ENCODE measurements at places on chromosomes 16 and 17.

DNA sequence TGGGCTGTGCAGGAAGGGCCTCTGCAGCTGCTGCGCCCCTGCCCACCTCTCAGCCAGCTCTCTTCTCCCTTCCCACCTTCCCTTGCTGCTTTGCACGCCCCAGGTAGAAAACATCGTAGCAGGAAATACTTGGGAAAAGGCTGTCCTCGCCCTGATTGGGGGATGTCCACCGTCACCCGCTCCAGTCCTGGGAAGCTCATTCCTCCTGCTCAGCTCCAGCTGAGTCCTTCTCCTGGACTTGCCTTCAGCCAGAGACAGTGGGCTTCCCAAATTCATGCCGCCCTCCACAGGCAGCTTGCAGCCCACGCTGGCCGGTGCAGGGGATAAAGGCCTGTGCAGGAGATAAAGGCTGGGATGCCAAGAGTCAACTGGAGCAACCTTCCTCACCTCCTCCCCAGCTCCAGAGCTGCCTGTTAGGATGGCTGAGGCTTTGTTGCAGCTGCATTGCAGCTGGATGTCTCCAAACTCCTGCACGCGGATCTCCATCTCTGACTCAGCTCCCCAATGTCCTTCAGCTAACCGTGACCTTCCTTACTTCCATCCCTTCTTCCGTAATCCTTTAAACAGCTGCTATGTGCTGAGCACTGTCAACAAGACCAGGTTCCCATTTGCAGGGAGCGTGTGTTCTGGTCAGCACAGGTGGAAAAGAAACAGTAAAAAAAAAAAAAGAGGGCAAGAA, 402.0 kb upstream of the TNRC6C start:
- no peak for DNase-seq

DNA sequence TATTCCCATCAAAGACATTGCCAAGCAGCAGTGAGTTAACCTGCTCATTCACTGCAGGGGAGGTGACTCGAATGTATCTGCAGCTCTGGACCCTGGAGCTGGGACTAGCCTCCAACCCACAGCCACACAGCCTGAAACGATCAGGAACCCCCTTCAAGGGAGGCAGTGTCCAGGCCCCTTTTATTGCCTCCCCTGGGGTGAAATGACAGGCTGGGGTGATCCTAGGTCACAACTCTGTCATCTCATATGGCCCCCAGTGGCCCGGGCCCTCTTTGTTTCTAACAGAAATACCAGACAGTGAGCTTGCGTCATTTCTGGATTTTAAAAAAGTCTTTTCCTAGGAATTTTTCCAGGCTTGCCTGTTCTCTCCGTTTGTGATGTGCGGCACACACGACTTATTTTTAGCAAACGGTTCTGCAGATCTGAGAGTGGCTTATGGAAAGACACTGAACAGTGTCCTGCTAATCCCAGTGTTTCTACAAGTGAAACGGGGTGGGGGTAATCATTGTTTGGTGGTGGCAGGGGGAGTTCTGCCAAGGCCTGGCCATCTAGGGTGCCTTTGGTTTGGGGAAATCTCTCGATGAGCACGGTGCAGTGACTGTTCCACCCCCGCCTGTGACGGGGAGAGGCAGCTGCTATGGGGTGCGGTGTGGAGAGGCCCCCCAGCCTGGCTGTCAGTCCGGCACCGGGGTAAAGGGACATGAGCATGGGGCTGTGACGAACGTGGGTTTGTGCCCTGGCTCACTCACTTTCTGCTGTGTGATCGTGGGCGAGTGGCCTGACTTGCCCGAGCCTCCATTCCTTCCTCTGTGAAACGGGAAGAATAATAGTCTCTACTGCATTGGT, 27.2 kb downstream of the NAGPA start:
- no peak for DNase-seq

DNA sequence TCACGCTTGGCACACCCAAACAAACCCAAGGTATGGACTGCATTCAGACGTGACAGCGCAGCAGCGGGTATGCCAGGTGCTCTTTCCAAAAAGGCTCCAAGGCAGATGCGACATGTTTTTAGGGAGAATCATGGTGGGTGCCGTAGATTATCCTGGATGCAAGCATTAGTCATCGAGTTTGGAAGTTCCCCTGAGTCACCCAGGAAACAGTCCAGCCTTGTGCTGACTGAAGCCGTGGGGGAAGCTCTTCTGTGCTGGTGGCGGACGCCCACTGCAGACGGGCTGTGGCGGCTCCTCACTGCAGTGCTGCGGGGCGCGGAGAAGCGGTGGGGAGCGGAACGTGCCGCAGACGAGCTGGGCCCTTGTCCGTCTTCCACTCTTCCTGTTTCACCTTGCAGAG, 13.9 kb downstream of the JPT2 start:
- DNase-seq = no peak

DNA sequence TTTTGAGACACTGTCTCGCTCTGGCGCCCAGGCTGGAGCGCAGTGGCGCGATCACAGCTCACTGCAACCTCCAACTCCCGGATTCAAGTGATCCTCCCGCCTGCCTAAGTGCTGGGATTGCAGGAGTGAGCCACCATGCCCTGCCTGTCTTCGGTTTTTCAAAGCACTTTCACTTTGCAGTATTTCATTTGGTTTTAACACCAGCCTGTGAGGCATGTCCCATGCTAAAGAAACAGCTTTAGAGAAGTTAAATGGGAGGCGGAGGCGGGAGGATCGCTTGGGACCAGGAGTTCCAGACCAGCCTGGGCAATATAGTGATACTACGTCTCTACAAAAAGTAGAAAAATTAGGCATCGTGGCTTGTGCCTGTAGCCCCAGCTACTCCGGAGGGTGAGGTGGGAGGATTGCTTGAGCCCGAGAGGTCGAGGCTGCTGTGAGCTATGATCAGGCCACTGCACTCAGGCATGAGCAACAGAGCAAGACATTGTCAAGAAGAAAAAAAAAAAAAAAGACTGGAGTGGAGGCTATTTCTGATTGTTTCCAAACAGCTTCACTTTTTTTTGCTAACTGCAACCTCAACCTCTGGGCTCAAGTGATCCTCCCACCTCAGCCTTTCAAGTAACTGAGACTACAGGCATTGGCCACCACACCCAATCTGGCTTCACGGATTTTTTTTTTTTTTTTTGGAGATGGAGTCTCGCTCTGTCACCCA, 1.3 kb downstream of the METTL23 start:
- no peak for DNase-seq

GRCh38 chr17:2054262-2054511, 716 bp upstream of the HIC1 start:
- DNase-seq = no peak

DNA sequence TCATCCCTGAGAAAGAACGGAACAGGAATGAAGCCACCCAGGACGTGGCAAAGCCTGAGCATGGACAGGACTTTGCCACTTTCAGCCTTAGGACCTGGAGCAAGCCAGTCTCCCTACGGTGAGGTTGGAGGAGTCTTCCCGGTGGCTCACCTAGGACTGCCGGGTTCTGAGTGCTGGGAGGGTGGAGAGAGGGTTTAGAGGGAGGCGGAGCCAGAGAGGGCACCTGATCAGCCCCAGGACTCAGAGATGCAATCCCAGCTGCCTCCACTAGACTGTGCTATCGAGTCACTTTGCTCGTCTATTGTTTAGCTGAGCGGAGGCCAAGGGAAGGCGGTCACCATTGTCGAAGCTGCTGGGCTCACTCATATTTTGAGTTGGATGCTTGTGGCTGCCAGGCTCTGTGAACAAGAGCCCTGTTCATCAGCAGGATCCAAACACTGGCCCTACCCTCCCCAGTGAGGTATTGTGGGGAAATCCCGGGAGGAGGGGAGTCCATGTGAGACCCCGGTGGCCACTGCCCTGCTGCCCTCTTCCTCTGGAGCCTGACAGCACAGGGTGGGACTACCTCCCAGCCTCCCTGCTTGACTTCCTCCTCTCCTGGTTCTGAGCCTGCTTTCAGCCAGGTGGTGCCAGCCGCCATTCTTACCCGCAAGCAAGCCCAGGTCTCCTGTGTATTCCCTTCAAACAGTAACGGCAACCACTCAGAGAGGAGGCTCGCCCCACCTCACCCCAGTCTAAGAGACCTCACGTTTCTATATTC, 7.0 kb downstream of the KRT14 start:
- peak; percentile 29 for DNase-seq

GRCh38 chr16:1770328-1771187, 785 bp downstream of the NME3 start:
- peak; percentile 63 for DNase-seq

DNA sequence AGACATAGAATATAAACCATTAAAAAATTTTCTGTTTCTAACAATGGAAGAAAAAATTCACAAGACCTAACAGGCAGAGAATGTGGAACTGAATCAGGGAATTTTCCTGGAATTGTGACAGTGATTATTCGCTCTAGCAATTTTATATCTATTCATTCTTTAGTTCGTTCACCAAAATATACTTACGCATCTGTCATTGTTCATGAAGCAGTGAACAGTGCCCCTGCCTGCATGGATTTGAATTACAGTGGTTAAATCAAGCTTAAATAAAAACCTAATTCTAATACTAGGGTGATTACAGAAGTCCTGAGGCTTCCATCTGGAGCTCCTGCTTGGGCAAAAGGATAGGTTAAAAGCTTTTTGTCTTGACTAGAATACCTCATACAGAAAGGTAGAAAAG, 48.6 kb downstream of the ABCA8 start:
- DNase-seq = no peak

- DNase-seq = no peak
These were observed 6.8 kb upstream of the APRT start for GRCh38 chr16:88818575-88818874.

DNA sequence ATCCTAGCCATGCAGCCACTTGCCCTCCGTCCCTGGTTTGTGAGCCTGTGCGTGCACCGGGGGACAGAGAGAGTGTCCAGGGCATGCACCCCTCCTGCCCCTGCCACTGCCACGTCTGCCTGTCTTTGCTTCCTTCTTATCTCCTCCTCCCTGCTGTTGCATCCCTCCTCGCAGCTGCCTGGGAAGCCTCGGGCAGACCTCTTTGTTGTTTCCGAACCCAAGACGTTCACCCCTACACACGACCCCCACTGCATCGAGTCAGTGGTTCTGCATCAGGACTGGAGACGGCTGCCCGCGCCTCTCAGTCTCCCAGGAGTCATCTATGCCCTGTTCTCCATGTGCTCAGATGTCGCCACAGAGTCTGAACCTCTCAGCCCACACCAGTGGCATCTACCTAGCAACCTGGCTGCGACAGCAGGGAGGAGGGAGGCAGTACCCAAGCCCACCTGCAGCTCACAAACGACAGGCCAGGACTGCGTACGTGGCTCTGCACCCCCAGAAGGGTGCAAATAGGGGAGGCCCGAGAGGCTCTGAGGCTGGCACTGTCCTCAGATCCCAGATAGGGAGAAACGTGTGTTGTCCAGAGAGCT, 5.2 kb downstream of the TIMP2 start:
- no peak for DNase-seq

DNA sequence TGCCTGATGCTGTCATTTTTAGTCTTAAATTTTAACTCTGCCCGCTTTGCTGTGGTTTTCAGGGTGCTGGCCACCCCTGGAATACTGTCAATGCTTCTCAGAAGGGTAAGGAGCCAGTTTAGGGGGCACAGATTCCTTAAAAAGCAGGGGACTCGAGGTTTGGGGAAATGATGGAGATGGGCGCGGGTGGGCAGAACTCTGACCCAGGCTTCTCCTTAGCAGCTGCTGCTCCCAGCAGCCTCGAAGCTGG, 23.7 kb downstream of the STAT5A start:
- no peak for DNase-seq

DNA sequence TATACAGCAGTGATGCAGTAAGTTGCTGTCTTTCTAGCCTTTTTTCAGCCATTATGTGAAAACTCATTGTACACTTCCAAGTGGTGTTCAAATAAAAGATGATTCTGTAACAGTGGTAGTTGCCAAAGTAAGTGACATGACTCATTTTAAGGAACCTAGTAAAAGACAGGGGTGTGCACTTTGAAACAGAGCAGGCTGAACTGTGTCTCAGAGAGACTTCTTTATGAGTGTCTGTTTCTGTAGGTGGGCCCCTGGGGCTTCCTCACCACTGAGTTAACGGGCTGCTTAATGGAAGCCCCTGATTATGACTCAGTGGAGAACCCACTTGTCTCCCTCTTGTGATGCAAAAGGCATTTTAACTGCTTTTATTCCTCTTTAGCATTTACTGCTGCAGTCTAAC, 147.3 kb downstream of the PCTP start:
- no peak for DNase-seq

DNA sequence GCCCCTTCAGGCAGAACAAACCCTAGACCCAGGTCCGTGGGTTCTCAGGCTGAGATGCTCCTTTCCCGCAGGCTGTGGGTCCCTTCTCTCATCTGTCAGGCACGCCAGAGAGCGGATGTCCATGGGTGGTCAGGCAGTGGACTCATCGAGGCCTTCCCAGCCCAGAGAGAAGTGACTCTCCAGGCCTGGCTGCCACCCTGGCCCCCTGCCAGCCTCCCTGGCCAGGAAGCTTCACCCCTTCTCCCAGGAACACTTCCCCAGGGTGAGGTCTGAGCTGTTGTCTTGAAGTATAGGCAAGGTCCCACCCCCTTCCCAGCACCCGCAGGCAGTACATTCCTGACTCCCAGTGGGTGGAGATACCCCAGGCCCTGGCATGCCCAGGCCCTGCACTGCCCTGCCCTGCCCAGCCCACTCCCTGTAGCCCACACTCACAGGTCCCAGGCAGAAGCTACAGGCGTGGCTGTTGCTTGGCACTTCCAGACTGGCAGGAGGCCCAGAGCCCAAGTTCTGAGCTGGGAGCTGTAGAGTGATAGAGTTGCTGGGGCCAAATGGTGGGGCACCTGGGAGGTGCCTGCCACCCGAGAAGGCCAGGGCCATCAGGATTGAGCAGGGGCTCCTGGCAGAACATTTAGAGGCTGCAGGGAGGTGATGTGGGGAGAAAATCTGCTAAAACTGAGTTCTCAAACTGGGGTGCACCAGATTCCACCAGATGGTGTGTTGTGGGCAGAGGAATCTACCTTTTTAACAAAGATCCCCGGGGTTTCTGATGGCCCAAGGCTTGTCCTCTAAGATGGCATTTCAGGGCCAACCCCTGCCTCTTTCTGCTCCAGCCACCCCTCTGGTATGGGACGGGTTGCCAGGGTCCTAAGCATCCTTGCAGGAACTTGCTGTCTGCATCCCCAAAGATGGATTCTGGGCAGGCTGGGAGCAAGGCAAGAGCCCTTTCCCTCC, 6.7 kb downstream of the ITGA3 start:
- no peak for DNase-seq

GRCh38 chr16:77645764-77646163, 76.5 kb upstream of the NUDT7 start:
- no peak for DNase-seq

GRCh38 chr17:12977008-12977751, 40.6 kb downstream of the ELAC2 start:
- DNase-seq = no peak

- no peak for DNase-seq
These were observed 225.6 kb upstream of the HSBP1 start for GRCh38 chr16:83581994-83582747.

DNA sequence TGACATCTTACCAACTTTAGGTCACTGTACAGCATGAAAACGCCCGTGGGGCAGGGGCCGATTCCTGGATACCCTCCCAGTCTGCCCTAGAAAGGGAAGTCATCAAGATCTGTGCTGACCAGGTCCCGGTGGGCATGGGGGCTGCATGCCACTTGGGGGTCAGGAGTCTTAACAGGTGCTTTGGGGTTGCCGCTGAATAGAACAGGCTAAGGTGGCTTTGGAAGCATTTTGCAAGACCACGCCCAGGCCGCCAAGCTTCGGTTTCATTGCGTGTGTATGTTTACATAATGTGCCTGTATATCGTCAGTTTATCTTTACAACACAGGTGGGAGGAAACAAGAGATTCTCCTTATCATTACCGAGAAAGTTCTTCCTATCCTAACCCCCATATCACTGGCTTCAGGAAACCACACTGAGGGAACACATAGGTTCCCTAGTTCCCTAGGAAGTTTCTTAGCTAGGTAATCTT, 13.3 kb upstream of the USP36 start:
- no peak for DNase-seq
